EH (cell line): ENCODE measurements at places on chromosomes 11 and 22.

- no peak for DNase-seq
Observed at GRCh38 chr11:130651066-130651855, 202.8 kb downstream of the ADAMTS15 start.

- no peak for DNase-seq
Observed at GRCh38 chr11:77125191-77125590, 2.9 kb upstream of the MYO7A start.

DNA sequence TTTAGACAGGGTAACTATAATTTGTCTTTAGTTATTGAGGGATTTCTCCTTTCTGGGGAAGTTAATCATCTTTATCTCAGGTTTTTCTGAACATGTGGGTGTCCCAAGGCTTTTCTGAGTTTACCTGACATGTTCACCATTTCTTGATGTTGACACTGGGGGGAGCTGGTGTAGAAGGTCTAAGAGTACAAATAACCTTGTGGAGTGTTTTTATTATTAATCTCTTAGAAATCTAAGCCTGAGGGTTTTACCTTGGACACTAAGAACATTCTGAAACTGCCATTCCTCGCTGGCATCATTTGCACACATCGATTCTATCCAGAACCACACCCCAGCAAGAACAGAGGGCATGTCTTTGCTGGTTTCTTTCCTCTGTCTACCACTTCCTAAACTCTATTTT lies 15.6 kb upstream of the C11orf91 start:
- DNase-seq, result peak; percentile 61

GRCh38 chr11:30960387-30960992 lies 374.3 kb upstream of the MPPED2 start:
- peak; percentile 5 for DNase-seq

DNA sequence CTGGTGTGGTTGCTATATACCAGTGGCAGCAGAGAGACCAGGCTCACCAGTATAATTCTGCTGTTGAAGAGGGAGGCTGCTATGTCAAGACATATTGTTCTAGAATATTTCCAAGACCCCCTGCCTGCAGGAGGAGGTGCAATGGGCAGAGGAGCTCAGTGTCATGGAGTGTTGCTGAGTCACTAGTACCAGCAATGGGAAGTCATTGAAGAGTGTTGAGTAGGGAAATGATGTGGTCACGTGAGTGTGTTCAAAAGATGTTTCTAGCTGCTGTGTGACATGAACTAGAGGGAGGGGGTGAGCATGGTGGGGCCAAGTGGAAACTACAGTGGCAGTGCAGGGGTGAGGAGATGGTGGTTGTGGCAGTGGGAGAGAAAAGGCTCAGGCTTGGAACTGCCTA lies 76.3 kb upstream of the BIRC3 start:
- DNase-seq, result peak; percentile 66

DNA sequence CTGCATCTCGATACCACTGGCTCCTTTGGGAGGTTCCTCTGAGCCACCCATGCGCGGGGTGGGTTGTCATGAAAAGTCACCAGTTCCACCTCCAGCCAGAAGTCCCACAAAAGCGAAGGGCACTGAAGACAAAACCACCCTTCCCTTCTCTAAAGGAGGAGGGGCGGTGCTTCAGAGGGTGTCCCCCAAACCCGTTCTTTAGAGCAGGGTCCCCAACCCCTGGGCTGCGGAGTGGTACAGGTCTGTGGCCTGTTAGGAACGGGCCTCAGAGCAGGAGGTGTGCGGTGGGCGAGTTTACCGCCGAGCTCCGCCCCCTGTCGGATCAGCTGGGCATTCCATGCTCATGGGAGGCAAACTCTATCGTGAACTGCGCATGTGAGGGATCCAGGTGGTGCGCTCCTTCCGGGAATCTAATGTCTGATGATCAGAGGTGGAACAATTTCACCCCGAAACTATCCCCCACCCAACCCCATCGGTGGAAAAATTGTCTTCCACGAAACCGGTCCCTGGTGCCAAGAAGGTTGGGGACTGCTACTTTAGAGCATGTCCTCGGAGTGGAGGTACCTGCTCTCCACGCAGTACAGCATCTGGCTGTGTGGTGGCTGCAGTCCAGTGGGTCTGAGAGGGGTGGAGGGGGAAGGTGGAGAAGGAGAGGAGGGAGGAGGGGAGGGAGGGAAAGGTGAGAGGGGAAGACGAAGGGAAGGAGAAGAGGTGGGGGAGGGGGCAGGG lies 72.9 kb upstream of the SEPTIN5 start:
- DNase-seq, result peak; percentile 47

GRCh38 chr11:112455791-112456190 lies 195.1 kb upstream of the PLET1 start:
- DNase-seq, result peak; percentile 3

- no peak for DNase-seq
Observed at GRCh38 chr11:16737818-16738192, 642 bp upstream of the C11orf58 start.

DNA sequence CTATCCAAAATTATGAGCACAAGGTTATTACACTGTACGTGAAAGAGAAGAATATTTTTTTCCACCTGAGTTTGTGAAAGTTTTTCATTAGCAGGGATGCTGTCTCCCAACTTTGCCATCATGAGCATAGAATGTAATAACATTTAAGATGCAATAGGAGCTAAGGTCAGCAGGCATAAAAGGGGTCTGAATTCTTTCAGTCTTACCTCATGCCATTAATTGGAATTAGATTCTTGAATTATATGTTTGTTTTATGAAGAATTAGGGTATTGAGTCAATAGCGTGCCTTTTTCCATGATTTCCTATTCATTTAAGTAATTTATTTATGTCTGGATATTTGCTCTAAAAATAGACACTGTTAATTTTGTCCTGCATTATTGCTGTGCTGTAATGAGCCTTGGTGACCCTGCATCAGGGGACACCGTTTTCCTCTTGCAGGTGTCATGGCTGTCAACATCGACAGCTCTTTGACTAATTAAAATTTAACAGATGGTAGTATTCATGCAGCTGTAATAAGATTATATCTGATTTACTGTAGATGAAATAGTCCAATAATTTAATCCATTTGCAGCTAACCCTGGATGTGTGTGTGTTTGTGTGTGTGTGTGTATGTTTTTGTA lies 637.5 kb downstream of the NELL1 start:
- DNase-seq, result no peak
